Activated CD4-positive, alpha-beta memory T cell treated with anti-CD3 and anti-CD28 coated beads, Interleukin-2, amount 10 ng/mL, durations not matched to agents 7 days and 5 days (primary cell): ENCODE measurements at places on chromosomes 13 and 19. TPM values are rescaled to one million over a fixed set of nuclear protein-coding genes. Genes with fewer than 3 reads are reported as not detected.

- H3K27ac ChIP-seq: no peak overlapping the region
- no peak overlapping the region for H3K4me3 ChIP-seq
- peaks cover 34% of the 10 kb centered on the region for H3K4me1 ChIP-seq
- H3K36me3 ChIP-seq: peaks cover 24% of the 10 kb centered on the region
- DNase-seq: no peak
These were observed 86.1 kb downstream of the KLF12 start for GRCh38 chr13:74047931-74048600.

GRCh38 chr13:110911880-110912279, 3.0 kb downstream of the ANKRD10 start:
- peaks cover 54% of the 10 kb centered on the region for H3K36me3 ChIP-seq
- no peak overlapping the region for H3K27ac ChIP-seq
- H3K27me3 ChIP-seq: no peaks in the 10 kb centered on the region
- peaks cover 67% of the 10 kb centered on the region for H3K4me1 ChIP-seq
- no peak for DNase-seq

DNA sequence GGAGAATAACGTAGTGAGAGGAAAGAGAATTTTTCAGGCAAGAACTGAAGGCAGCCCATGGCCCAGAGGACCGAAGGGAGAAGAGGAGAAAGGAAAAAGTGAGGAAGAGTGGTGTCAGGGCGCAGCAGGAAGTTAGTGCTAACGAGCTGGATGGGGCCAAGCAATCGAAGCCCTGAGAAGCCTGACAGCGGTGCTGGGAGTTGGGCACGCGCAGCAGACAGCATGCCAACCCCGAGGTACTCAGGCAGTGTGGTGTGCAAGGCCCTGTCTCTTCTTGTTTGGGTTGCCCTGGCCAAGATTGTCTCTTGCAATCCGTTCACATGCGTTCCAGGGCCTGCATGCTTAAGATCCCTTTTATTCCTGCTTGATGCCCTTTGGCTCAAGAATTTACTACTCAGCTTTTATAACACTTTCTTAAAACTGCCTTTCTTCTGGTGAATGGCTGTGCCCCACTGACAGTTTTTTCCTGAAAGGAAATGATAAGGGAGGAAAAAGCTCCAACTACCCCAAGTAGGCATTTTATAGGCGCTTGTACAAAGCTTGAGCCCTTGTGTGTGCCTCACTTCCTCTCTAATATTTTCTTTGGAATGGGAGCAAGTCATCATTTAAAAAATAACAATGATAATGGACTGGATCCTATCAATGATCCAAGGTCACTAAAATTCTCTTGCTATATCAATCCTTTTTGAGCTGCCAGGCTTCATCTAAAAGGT, 115.4 kb downstream of the FLT1 start:
- DNase-seq: no peak
- no peaks in the 10 kb centered on the region for H3K36me3 ChIP-seq

GRCh38 chr19:57262044-57262443, 18.2 kb upstream of the ZNF460 start:
- no peak for DNase-seq
- H3K27me3 ChIP-seq: no peaks in the 10 kb centered on the region
- no peaks in the 10 kb centered on the region for H3K4me1 ChIP-seq
- H3K4me3 ChIP-seq: no peak overlapping the region

DNA sequence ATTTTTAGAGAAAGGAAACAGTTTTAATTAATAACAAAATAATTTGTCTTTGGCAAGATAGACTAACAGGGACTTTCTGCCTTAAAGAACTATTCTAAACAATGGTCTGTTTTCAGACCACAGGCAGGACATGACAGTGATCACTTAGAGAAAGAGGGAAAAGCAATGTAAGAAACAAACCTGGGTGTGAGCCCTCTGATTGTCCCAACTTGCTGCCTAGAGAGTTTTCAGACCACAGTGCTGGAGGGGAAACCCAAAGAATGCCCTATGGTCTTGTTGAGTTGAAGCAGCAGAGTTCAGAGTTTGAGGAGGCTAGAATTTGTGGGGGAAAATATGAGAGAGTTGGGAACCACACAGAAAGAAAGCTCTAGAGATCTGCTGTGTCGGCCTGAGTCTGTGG, 38.1 kb downstream of the DGKH start:
- H3K36me3 ChIP-seq: peaks cover 35% of the 10 kb centered on the region
- peaks cover 5% of the 10 kb centered on the region for H3K4me1 ChIP-seq
- no peak overlapping the region for H3K27ac ChIP-seq
- no peaks in the 10 kb centered on the region for H3K27me3 ChIP-seq
- H3K4me3 ChIP-seq: no peak overlapping the region
- no peak for DNase-seq

DNA sequence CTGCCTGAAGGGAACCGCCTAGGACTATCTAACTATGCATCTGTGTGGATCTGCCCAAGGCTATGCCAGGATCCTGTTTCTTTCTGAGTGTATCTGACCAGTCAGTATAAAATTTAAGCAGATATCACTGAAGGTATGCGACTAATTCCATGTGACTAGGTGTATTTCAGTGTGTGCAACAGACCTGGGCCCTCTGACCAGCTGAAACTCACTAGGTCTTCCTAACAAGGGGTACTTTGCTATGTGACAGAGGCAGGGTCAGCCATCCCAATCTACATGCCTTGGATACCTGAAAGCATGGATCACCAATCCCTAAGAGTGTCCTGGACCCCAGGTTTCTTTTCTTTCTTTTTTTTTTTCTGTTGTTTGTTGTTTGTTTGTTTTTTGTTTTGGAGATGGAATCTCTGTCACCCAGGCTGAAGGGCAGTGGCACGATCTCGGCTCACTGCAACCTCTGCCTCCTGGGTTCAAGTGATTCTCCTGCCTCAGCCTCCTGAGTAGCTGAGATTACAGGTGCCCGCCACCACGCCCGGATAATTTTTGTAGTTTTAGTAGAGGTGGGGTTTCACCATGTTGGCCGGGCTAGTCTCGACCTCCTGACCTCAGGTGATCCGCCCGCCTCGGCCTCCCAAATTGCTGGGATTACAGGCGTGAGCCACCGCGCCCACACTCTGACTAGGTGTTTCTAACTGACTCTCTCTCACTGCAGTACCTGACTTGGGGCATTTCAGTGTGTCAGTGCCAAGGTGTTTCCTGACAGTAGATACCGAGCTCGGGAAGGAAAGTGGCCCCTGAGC, 43.5 kb downstream of the FCGBP start:
- no peak for DNase-seq
- no peaks in the 10 kb centered on the region for H3K27me3 ChIP-seq
- no peak overlapping the region for H3K4me3 ChIP-seq
- no peak overlapping the region for H3K27ac ChIP-seq
- no peaks in the 10 kb centered on the region for H3K4me1 ChIP-seq

DNA sequence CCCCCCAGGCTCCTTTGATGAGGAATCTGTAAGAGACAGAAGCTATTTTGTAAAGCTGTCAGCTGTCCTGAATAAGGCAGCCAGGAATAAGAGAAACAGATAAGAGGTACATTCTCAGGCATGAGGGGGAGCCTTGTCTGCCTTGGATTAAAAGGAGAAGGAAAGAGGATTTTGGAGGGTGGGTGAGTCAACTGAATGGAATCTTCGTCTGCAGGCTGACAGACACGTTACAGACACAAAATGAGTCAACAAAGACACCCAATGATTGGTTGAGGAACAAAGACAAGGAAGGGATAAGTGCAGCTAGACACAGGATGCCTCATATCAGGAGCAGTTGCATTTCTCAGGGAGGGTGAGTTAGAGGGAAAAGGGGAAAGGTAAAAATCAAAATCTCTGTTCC, 162.5 kb downstream of the OLFM4 start:
- no peak overlapping the region for H3K4me3 ChIP-seq
- H3K27ac ChIP-seq: no peak overlapping the region
- H3K36me3 ChIP-seq: no peaks in the 10 kb centered on the region
- no peaks in the 10 kb centered on the region for H3K4me1 ChIP-seq
- no peaks in the 10 kb centered on the region for H3K27me3 ChIP-seq

DNA sequence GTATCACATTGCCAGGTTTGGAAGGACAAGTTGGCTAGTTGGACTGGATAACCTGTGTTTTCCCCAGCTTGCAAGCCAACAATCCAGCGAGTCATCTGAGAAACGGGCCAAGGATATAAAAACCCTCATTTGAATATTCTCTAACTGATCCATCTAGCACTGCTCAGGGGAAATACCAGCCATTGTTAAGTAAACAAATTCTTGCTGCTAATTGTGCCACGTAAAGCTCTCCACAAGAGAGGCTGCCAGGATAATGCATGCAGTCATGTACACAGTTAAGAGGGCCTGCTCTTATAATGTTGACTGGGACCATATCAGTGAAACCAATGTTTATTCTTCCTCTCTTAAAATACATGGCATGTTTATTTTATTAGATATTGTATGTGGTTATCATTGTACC, 663.2 kb upstream of the SGCG start:
- H3K27me3 ChIP-seq: no peaks in the 10 kb centered on the region
- H3K27ac ChIP-seq: no peak overlapping the region
- H3K4me1 ChIP-seq: no peaks in the 10 kb centered on the region
- no peak overlapping the region for H3K4me3 ChIP-seq
- DNase-seq: no peak
- no peaks in the 10 kb centered on the region for H3K36me3 ChIP-seq

DNA sequence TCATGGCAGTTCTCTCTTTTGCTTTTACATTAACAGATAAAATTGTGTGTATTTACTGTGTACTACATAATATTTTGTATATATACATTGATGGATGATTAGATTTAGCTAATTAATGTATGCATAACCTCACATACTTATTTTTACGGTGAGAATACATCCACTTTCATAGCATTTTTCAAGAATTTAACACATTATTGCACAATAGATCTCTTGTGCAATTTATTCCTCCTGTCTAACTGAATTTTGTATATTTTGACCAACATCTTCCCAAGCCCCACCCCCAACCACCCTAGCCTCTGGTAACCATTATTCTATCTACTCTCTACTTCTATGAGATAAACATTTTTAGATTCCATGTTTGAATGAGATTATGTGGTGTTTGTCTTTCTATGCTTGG, 194.7 kb downstream of the RBM26 start:
- no peaks in the 10 kb centered on the region for H3K4me1 ChIP-seq
- no peaks in the 10 kb centered on the region for H3K36me3 ChIP-seq
- no peak overlapping the region for H3K27ac ChIP-seq
- no peak for DNase-seq
- peaks cover 32% of the 10 kb centered on the region for H3K27me3 ChIP-seq
- H3K4me3 ChIP-seq: no peak overlapping the region

GRCh38 chr13:61275736-61276135, 139.9 kb downstream of the PCDH20 start:
- no peaks in the 10 kb centered on the region for H3K27me3 ChIP-seq
- H3K4me3 ChIP-seq: no peak overlapping the region
- no peak overlapping the region for H3K27ac ChIP-seq
- no peak for DNase-seq

DNA sequence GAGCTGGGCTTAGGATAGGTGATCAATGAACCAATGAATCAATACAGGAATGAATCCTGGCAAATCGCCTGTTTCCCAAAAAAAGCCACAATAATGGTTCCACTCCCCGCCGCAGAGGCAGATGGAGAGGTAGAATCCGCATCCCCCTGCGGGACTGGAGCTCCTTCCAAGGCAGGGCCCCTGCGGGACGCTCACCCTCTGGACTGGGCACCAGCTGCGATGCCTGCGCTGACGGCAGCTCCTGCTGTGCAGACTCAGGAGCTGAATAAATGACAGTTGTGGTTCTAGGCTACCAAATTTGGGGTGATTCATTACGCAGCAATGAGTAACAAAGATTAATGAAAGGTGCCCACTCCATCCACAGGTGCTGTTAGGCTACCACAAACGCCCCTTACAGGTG, 8.8 kb upstream of the CDC34 start:
- peaks cover 4% of the 10 kb centered on the region for H3K27me3 ChIP-seq
- DNase-seq: no peak
- peaks cover 6% of the 10 kb centered on the region for H3K4me1 ChIP-seq
- H3K27ac ChIP-seq: no peak overlapping the region
- no peak overlapping the region for H3K4me3 ChIP-seq
- no peaks in the 10 kb centered on the region for H3K36me3 ChIP-seq

DNA sequence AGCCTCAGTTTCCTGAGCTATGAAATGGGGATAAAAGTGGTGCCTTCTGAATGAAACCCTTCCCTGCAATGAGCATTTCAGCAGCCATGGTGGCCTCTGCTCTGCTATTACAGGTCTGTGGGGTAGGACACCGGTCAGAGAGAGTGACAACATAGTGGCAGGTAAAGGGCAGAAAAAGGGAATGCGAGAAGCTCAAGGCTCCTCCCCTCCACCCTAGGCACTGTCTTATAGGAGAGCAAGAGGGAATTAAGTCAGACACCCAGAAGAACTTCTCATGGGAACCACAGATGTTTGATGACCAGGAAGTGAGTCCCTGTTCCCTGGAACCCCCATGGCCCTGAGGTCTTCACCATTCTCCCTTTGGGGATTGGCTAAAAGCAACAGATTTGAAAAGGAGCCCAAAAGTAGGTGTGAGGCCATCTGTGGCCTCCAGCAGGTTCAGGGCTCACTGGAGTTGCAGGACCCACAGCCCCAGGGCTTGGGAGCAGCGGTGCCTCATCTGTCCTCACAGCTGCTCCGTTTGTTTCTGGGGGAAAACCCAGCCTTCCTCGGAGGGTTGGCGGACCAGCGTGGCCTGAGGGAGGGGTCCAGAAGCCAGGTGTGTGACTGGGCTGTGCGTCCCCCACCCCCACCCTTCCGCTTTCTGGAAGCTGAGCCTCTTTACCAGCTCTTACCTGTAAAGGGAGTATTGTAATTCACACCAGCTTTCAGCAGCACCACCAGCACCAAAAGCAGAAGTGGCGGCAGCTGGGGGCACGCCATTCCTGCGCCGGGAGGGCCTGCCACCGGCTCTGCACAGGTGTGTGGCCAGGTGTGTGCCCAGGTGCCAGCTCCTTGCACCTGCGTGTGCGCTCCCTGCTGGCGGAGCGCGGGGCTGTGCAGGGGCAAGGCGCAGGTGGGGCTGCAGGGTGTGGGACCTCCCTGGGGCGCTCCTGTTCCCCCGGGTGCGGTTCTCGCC, 19.4 kb downstream of the IQCN start:
- H3K27ac ChIP-seq: no peak overlapping the region
- peaks cover 6% of the 10 kb centered on the region for H3K4me1 ChIP-seq
- DNase-seq: no peak
- H3K27me3 ChIP-seq: peaks cover 30% of the 10 kb centered on the region
- H3K36me3 ChIP-seq: no peaks in the 10 kb centered on the region

DNA sequence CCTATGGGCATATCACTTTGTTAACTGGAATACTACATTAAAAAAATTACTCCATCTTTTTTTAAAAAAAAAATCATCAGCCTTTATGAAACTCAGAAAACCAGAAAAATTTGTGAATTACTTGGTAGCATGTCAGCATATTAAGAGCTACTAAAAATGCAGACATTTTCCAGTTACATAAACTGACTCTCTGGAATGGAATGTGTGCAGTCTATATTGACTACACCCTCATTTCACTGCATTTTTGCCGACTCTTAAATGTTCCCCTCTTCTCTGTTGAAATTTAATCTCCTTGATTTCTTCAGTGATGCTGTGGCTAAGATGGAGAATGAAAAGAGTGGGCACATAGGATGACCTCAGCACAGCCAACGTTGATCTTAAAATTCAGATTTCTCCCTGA, 393.8 kb downstream of the ITGBL1 start:
- no peaks in the 10 kb centered on the region for H3K27me3 ChIP-seq
- H3K4me1 ChIP-seq: no peaks in the 10 kb centered on the region
- H3K27ac ChIP-seq: no peak overlapping the region

The MRPL54 gene
- 71.5 TPM for total RNA-seq

The METTL21C gene
- total RNA-seq: not detected

The NLRP7 gene
- not detected for total RNA-seq

The NPAS1 gene
- total RNA-seq: 0.48 TPM

The USHBP1 gene
- total RNA-seq: 0.38 TPM
